ENCODE measurements at places on chromosomes 16 and 17. TPM values are rescaled to one million over a fixed set of nuclear protein-coding genes. Genes with fewer than 3 reads are reported as not detected.

Gene CDH11
- 8.2 TPM for total RNA-seq

Gene NPW
- total RNA-seq: not detected

Gene EVPLL
- total RNA-seq: 0.41 TPM

Gene ASPHD1
- total RNA-seq: 1.2 TPM

Gene SLC12A3
- total RNA-seq: not detected

Gene KRTAP2-1
- not detected for total RNA-seq

Gene CCL1
- total RNA-seq: not detected

Gene TEKT5
- total RNA-seq: not detected

Gene GLP2R
- 7.2 TPM for total RNA-seq

DNA sequence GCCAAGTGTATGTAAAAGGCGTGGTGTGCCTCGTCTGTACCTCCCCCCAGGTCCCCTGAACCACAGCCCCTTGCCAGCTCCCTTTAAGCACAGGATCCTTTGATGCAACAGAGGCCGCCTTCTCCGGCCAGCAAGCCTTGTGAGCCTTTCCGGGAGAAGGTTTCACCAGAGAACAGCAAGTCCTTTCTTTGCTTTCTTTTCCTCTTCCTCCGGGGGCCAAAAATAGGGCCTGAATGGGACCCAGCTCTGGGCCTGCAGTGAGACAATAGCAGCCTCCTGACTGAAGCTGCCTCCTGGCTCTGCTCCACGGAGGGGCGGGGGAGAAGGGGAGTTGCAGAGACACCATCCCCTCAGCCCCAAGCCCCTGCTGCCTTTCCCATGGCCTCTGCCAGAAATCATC lies 9.0 kb downstream of the ADGRG1 start:
- H3K4me3 ChIP-seq: no peak overlapping the region
- peak overlapping the region; percentile 78 for H3K27ac ChIP-seq
- H3K36me3 ChIP-seq: no peaks in the 10 kb centered on the region
- no peaks in the 10 kb centered on the region for H3K27me3 ChIP-seq
- no peak for DNase-seq

- no peaks in the 10 kb centered on the region for H3K27me3 ChIP-seq
- H3K4me3 ChIP-seq: no peak overlapping the region
- no peak overlapping the region for H3K27ac ChIP-seq
- no peak for DNase-seq
- H3K4me1 ChIP-seq: no peaks in the 10 kb centered on the region
- H3K36me3 ChIP-seq: no peaks in the 10 kb centered on the region
Measured at GRCh38 chr17:71063127-71063526, 893.8 kb downstream of the KCNJ2 start.

GRCh38 chr17:39134878-39135277 lies 16.6 kb downstream of the PLXDC1 start:
- H3K27ac ChIP-seq: no peak overlapping the region
- no peaks in the 10 kb centered on the region for H3K36me3 ChIP-seq
- H3K4me3 ChIP-seq: no peak overlapping the region
- H3K4me1 ChIP-seq: no peaks in the 10 kb centered on the region

- H3K27me3 ChIP-seq: no peaks in the 10 kb centered on the region
- H3K27ac ChIP-seq: no peak overlapping the region
- no peak for DNase-seq
- H3K4me1 ChIP-seq: peaks cover 9% of the 10 kb centered on the region
- H3K4me3 ChIP-seq: no peak overlapping the region
- H3K36me3 ChIP-seq: no peaks in the 10 kb centered on the region
Measured at GRCh38 chr16:68718590-68718989, 18.5 kb upstream of the CDH1 start.

GRCh38 chr16:177981-178667 lies 1.6 kb downstream of the HBA1 start:
- peaks cover 72% of the 10 kb centered on the region for H3K27me3 ChIP-seq
- H3K4me3 ChIP-seq: no peak overlapping the region
- peaks cover 22% of the 10 kb centered on the region for H3K4me1 ChIP-seq
- H3K36me3 ChIP-seq: no peaks in the 10 kb centered on the region
- no peak overlapping the region for H3K27ac ChIP-seq
- no peak for DNase-seq

- no peaks in the 10 kb centered on the region for H3K36me3 ChIP-seq
- H3K27ac ChIP-seq: no peak overlapping the region
- H3K27me3 ChIP-seq: no peaks in the 10 kb centered on the region
Measured at GRCh38 chr16:5972747-5973146, 875.2 kb upstream of the EEF2KMT start.

GRCh38 chr16:83472776-83473501 lies 334.8 kb upstream of the HSBP1 start:
- no peaks in the 10 kb centered on the region for H3K4me1 ChIP-seq
- H3K27ac ChIP-seq: no peak overlapping the region
- no peaks in the 10 kb centered on the region for H3K36me3 ChIP-seq
- no peak for DNase-seq

GRCh38 chr16:53545433-53545832 lies 42.4 kb upstream of the AKTIP start:
- H3K4me3 ChIP-seq: no peak overlapping the region
- no peak for DNase-seq
- H3K4me1 ChIP-seq: peaks cover 4% of the 10 kb centered on the region

DNA sequence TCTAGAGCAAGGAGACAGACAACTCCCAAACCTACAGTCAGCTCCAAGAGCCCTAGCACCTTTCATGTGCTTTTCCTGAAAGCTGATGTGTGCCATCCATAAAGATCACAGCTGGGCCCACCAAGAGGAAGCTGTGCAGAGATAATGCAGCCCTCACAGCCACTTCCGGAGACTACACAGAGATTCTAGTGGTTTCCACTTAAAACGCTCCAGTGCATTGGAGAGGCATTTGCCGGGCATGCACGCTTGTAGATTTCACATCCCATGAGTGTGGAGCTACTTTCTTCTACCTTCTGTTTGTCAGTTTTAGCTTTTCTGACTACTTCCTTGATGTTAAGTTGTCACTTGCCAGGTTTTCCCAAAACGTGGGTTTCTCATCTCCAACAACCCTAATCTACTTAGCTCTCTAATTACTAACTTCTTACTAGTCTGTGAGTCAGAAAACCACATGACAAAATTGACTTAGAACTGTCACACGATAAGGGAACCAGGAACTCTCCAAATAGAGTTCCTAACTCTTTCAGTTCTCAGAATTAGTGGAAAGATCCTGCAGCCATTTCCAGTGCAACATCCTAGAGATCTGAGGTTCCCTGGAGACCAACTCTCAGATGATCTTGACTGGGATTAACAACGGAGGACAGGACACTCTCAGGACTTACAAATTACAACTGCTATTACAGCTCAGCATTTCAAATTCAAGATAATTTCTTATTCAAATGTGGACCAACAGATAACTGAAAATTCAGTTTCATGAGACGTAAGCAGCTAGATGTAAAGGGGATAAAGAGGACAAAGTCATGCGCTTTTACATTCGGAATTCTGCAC lies 28.6 kb downstream of the PMP22 start:
- peaks cover 7% of the 10 kb centered on the region for H3K4me1 ChIP-seq
- no peak for DNase-seq
- no peak overlapping the region for H3K4me3 ChIP-seq
- H3K27me3 ChIP-seq: no peaks in the 10 kb centered on the region

DNA sequence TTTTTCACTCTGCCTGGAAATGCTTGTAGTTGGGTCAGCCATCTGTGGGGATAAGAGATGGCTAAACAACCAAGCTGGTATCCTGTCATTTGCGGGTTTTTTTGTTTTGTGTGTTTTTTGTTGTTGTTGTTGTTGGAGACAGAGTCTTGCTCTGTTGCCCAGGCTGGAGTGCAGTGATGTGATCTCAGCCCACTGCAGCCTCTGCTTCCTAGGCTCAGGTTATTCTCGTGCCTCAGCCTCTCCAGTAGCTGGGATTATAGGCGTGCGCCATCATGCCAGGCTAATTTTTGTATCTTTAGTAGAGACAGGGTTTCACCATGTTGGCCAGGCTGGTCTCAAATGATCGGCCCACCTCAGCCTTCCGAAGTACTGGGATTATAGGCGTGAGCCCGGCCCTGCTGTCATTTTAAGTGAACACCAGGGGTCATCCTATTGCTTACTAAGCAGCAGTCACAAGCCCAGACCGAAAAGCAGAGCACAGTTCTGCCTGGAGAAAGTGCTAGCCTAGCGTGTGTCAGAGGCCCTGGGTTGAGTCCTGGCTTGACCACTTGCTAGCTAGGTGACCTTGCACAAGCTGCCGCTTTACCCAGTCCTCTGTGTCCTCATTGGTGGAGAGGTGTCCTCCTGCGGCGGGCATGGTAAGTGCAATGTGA lies 4.6 kb downstream of the SMCR8 start:
- no peak for DNase-seq
- peaks cover 4% of the 10 kb centered on the region for H3K36me3 ChIP-seq
- no peak overlapping the region for H3K27ac ChIP-seq
- H3K4me3 ChIP-seq: no peak overlapping the region
- peaks cover 34% of the 10 kb centered on the region for H3K4me1 ChIP-seq

- no peak for DNase-seq
- no peak overlapping the region for H3K27ac ChIP-seq
- no peaks in the 10 kb centered on the region for H3K27me3 ChIP-seq
- peaks cover 5% of the 10 kb centered on the region for H3K36me3 ChIP-seq
Measured at GRCh38 chr17:51083981-51084380, 36.7 kb downstream of the SPAG9 start.

DNA sequence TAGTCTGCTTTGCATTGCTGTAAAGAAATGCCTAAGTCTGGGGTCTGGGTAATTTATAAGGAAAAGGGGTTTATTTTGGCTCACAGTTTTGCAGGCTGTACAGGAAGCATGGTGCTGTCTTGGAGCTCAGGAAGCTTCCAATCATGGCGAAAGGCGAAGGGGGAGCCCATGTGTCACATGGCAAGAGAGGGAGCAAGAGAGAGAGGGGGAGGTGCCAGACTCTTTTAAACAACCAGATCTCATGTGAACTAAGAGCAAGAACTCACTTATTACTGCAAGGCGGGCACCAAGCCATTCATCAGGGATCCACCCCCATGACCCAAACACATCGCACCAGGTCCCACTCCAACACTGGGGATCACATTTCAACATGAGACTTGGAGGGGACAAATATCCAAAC lies 148.2 kb upstream of the HS3ST2 start:
- no peak overlapping the region for H3K4me3 ChIP-seq
- H3K4me1 ChIP-seq: no peaks in the 10 kb centered on the region
- no peak for DNase-seq
- H3K27ac ChIP-seq: no peak overlapping the region

DNA sequence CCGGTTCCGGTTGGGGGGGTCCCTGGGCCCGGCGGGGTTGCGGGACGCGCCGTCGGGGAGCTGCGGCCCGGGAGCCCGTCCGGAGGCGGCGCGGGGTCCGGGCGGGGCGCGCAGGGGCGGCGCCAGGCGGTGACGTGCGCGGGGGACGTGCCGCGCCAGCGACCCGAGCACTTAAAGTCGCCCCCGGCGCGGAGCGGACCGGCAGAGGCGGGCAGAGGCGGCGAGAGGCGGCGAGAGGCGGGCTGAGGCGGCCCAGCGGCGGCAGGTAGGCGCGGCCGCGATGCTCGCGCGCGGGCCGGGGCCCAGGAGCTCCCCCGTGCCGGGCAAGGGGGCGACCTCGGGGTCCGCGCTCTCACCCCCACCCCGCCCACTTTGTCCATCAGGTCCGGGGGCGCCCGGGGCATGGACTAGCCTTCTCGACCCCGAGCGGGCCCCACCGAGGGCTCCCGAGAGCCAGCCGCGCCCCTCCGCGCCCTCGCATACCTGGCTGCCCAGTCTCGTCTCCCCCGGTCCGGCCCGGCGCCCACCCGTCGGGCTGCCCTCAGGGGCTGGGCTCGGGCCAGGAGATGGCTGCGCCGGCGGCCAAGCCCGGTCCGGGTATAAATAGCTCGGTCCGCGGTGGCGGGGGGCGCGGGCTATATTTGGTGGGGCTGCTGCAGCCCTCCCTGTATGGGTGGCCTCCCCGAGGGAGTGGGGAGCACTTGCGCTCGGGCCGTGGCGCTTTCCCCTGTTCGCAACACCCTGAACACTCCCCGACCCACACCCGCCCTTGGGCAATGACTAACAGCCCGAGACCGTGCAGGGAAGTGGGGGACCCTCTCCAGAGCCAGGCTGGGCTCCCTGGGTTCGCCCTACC lies at the start of gene SLC16A3:
TSS of gene SLC16A3 (plus strand) at position 201 of the 856 bp plus-strand sequence. CDS start 6,967 bp downstream, outside the sequence.
- DNase-seq: peak; percentile 78
- H3K36me3 ChIP-seq: no peaks in the 10 kb centered on the region
- peak within 1 kb of the TSS; percentile 91 for H3K27ac ChIP-seq
- peaks cover 21% of the 10 kb centered on the region for H3K4me1 ChIP-seq
- H3K4me3 ChIP-seq: peak within 1 kb of the TSS; percentile 94
- no peaks in the 10 kb centered on the region for H3K27me3 ChIP-seq

DNA sequence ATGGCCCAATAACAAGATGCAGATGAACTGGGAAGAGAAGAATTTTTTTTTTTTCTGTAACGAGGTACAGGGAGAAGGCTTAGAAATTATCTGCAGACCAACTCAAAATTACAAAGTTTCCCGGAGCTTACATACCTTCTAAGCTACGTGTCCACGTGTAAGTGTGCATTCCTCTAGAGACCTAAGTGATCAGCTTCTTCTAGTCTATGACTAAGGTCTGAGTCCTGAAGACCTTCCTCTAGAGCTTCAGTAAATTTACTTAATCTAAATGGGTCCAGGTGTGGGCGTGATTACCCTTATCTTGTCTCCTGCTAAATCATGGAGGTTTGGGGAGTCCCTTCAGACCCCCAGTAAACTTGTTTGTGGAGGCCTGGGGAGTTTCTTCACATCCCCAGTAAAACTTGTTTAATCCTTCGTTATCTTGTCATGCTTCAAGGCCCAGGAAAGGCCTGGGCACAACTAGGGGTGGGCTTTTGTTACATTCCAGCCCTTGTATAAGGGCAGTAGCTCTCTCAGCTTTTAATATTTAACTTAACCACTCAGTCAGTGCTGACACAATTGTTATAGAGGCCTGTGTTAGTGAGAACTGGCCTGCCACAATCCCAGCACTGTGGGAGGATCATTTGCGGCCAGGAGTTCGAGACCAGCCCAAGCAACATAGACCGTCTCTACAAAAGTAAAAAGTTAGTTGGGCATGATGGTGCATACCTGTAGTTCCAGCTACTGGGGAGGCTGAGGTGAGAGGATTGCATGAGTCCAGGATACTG lies 342.3 kb downstream of the SNX29 start:
- H3K27ac ChIP-seq: no peak overlapping the region
- H3K4me1 ChIP-seq: peaks cover 31% of the 10 kb centered on the region
- H3K4me3 ChIP-seq: no peak overlapping the region
- no peak for DNase-seq
- H3K27me3 ChIP-seq: no peaks in the 10 kb centered on the region

- no peak overlapping the region for H3K27ac ChIP-seq
- no peak for DNase-seq
- H3K27me3 ChIP-seq: no peaks in the 10 kb centered on the region
- H3K36me3 ChIP-seq: no peaks in the 10 kb centered on the region
Measured at GRCh38 chr17:22203208-22203715, 510.9 kb downstream of the KCNJ18 start.

DNA sequence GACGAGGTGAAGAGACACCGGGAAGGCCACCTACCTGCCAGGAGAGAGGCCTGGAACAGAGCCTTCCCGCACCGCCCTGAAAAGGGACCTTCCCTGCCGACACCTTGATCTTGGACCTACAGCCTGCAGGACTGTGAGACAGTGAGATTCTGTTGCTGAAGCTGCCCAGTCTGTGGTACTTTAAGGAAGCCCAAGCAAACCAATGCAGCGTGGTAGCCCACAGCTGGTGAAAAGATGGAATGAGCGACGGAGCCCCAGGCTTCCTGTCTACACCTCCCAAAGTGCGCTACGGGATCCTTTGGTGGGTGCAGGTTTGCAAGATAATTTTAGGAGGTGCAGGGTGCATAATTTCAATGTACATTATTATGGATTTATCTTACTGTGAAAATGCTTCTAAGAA lies 33.9 kb downstream of the TNFRSF13B start:
- no peak overlapping the region for H3K27ac ChIP-seq
- no peaks in the 10 kb centered on the region for H3K27me3 ChIP-seq
- no peak overlapping the region for H3K4me3 ChIP-seq
- H3K36me3 ChIP-seq: no peaks in the 10 kb centered on the region
- DNase-seq: peak; percentile 2
- no peaks in the 10 kb centered on the region for H3K4me1 ChIP-seq

- no peak overlapping the region for H3K27ac ChIP-seq
- no peak for DNase-seq
- H3K27me3 ChIP-seq: no peaks in the 10 kb centered on the region
- no peaks in the 10 kb centered on the region for H3K36me3 ChIP-seq
Measured at GRCh38 chr17:71032746-71033273, 863.5 kb downstream of the KCNJ2 start.
